Stimulated activated CD4-positive, alpha-beta T cell treated with anti-CD3 and anti-CD28 coated beads, TNF-alpha, amount 100 ng/mL, for 1 hour (primary cell): ENCODE measurements at places on chromosomes 3 and 15.

DNA sequence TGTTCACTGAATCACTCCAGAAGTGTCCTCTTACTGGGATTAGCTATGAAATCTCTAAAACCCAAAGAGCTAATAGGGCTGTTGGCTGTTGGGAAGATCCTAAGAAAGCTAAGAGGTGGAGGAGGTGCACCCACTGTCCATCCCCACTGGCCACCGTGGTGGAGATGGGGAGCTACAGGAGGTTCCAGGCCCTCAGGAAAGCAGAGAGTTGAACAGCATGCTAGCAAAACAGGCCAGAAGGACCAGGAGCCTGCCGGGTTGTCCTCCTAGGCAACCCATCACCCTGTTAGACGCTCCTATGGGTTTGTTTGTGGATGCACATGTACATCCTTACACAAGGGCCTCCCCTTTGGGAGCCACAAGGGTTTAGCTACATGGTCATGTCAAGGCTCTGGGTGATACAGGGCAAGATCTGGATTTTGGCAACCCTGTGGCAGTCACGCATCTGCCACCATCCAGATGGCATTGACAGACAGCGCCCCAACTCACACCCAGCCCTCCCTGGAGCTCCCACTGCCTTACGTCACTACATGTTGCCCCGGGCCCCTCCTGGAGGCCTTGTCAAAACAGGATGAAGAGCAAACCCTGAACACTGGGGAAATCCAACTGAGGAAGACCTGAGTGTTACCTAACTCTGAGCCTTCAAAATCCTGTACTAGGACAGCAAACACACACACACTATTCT, 208.1 kb downstream of the SLCO3A1 start:
- DNase-seq: no peak

- DNase-seq: no peak
Observed at GRCh38 chr15:74782259-74783071, 585 bp downstream of the CSK start.

DNA sequence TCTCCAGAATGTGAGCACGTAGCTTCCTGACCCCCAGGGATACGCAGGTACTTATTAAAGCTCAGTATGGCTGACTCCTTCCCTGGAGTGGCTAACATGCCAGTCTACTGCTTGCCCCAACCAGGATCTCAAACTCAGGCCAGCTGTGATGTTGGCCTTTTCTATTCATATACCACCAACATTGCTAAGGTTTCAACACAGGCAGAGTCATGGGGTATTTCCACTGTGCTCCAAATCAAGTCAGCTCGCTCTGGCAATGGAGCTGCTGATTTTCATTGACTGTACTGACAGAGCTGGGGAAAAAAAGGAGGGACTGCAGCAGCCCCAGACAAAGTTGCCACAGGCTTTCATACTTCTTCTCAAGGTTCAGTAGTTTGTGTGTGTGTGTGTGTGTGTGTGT, 87.0 kb downstream of the CFAP20DC start:
- DNase-seq: no peak

DNA sequence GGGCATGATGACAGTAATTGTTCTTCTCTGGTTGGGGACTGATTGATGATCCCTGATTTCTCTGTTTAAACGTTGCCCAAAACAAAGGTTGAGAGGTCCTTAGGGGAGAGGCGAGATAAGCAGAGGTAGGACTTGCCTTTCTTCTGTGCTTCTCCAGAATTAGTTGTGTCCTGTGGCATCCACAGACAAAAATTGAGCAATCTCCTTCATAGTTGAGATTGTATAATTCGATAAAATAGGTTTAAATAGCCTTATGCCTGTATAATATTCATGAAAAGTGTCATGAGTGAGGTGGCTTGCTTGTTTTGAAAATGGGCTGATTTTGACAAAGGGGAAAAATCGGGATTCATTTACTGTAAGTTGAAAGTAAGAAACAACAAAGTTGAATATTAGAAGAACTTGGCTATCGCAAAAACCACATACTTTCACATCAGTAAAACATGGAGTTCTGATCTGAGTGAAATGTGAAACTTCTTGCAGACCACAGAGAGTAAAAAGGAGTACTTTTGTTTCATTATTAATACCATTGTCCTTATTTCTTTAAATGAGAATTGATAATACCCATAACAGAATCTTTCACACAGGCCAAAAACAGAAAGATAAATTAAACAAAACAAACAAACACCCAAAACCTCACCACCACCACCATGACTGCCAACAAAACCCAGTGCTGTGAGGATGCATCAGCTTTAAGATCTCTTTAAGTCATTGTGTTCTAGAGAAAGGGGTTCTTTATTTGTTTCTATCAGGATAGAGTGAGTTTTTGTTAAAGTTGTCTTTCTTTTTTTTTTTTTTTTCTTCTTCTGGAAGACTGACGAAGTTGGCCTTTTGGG, 155.7 kb downstream of the LPP start:
- no peak for DNase-seq
